Transverse colon (tissue), 4 donors: ENCODE measurements at places on chromosomes 4 and X. TPM values are rescaled to one million over a fixed set of nuclear protein-coding genes. Genes with fewer than 3 reads are reported as not detected.
A peak's percentile ranks its signal among the peaks of the same experiment; 100 is the strongest.

- no peak for DNase-seq
These were observed 1753.2 kb upstream of the PCDH7 start for GRCh38 chr4:28966982-28967381.

SORCS2 gene
- total RNA-seq = 0.48 TPM

GRCh38 chr4:121991968-121992367 lies 40.1 kb upstream of the TRPC3 start:
- DNase-seq = no peak

OCRL gene
- 19.5 TPM for total RNA-seq

IBSP gene
- total RNA-seq = not detected

DACH2 gene
- total RNA-seq = not detected

TRIM60 gene
- not detected for total RNA-seq

HMGN5 gene
- 3.0 TPM for total RNA-seq

GRCh38 chrX:118345045-118345463 lies 852 bp upstream of the WDR44 start:
- no peak for DNase-seq

DNA sequence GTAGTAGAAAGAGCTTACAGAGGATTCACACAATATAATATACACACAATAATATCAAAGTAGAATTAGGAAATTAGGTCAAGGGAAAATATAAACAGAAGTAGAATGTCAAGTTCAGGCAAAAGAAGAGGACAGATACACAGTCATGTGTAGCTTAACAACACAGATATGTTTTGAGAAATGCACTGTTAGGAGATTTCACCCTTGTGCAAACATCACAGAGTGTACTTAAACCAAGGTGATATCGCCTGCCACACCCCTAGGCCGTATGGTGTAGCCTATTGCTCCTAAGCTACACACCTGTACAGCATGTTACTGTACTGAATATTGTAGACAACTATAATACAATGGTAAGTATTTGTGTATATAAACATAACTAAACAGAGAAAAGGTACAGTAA lies 110.0 kb upstream of the EDNRA start:
- peak; percentile 70 for DNase-seq

DNA sequence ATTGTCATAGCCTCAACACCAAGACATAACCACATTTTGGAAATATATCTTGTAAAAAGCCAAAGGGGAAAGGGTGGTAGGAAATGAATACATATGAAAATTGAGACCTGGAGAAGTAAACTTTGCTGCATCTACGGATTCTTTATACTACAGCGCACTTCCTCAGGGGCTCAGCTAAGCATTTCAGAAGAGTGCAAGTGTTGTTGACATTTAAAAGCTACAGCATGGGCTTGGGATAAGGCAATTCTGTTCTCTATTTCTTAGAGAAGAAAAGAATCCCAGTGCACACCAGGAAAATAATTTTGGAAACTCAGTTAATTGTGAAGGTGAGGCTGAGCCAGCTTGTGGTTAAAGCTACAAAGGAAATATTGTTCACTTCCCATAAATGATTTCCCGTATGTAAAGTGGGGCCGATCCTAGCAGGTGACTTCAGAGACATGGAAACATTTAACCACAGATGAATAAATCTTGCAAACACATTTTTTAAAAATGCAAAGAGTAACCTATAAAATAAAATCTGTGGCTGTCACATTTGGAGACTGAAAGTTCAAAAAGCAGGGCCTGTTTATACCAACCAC lies 12.6 kb upstream of the GBA3 start:
- DNase-seq = no peak

DNA sequence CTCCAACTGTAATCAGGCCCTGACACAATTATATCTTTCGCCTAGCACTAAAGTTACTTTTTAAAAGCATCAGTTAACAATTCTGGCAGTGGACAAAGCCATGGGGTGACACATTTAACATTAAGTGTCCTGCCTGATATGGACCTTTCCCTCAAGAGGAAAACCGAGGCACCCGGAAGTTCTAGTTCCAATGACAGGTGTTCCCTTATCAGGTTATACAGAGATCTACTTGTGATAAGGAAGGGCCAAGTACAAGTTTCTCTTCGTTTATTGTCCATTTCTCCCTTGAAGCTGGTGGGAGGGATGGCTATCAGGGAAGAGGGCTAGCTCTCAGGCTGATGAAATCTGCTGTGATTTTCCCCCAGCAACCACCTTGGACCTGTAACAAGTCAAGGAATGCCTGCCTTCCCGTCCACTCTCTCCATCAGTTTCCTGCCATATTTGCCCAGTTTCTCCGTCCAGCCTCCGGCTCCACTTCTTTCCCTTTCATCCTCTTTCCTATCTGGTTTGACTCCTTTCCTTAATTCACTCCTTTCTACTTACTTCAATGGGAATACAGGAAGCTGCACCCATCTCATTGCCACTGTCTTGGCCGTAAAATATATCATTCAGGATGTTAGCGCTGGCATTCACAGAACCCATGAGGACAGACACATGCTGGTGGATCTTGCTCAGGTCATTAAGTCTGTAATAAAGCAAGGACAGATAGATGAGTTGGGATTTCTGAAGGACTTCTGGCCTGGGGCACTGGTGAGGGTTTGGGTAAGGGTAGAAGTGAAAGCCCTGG lies 95.0 kb downstream of the DGKK start:
- peak; percentile 38 for DNase-seq

FHIP1A gene
- total RNA-seq = 44.8 TPM

DNA sequence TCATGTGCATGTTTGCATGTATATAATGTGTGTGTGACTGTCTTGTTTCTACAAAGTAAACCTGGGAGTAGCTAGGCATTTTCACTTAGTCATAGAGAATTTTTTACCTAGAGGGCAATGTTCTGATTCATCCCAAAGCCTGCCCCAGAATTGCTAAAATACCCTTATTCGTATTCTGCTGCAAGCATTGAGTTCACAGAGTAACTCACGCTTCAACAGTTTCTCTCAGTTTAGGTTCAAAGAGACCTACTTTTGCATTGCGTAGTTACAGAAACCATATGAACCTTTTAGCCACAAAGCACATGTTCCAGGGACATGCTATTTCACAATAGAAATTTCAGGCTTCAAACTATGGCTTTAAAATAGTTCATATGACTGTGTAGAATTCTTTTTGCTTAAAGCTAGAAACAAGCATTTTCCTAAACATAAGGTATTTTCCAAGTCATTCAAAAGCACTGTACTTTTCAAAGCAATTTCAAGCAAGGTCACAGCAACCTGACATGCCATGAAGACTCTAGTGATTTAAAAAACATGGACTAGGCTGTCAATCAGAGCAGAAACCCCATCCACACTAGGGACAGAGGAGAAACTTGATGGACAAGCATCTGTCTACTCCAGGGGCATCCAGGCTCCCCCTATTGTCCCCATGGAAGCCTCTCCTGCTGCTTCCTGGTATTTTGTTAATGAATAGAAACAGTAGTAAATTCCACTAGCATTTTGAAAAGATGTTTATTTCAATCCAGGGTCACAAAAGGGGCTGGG lies 81.5 kb upstream of the MAPK10 start:
- no peak for DNase-seq

RRH gene
- total RNA-seq = not detected

DTHD1 gene
- total RNA-seq = 0.68 TPM

GRCh38 chrX:121949041-121949760 lies 901.8 kb downstream of the GLUD2 start:
- no peak for DNase-seq

- no peak for DNase-seq
These were observed 460.7 kb upstream of the SMIM31 start for GRCh38 chr4:164293203-164293602.

- no peak for DNase-seq
These were observed 62.2 kb upstream of the TBC1D9 start for GRCh38 chr4:140818433-140818832.

DNA sequence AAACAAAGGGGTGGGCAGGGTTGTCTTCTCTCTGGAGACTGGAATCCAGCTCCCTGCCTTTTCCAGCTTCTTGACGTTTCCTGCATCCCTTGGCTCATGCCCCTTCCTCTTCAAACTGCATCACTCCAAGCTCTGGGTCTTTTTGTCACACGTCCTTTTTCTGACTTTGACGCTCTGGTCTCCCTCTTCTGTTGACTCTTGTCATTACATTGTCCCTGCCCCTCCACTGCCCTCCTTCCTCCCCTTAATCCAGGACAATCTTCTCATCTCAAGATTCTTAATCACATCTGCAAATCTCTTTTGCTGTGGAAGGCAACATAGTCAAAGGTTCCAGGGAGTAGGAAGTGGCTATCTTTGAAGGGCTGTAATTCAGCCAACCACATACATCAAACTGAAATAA lies 178.3 kb downstream of the TMA16 start:
- no peak for DNase-seq

GRCh38 chrX:49701933-49702332 lies 6.1 kb upstream of the PAGE1 start:
- DNase-seq = no peak

RTL9 gene
- not detected for total RNA-seq

DNA sequence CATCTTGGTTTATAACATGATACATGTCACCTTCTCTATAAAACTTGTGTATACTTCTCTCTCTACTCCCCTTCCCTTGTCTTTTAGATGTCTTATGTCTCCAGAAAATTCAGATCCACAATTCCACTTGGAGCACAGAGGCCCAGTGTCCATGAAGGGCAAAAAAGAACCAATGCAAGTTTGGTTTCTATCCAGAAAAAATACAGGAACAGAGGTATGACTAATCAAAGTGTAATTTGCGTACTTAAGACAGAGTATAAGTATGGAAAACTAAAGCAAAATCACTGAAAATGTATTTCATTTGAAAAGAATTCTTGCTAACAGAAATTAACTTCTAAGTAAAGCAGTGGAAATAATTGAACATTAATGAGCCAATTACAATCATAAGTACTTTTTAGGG lies 46.2 kb downstream of the GUCY1B1 start:
- DNase-seq = no peak

DNA sequence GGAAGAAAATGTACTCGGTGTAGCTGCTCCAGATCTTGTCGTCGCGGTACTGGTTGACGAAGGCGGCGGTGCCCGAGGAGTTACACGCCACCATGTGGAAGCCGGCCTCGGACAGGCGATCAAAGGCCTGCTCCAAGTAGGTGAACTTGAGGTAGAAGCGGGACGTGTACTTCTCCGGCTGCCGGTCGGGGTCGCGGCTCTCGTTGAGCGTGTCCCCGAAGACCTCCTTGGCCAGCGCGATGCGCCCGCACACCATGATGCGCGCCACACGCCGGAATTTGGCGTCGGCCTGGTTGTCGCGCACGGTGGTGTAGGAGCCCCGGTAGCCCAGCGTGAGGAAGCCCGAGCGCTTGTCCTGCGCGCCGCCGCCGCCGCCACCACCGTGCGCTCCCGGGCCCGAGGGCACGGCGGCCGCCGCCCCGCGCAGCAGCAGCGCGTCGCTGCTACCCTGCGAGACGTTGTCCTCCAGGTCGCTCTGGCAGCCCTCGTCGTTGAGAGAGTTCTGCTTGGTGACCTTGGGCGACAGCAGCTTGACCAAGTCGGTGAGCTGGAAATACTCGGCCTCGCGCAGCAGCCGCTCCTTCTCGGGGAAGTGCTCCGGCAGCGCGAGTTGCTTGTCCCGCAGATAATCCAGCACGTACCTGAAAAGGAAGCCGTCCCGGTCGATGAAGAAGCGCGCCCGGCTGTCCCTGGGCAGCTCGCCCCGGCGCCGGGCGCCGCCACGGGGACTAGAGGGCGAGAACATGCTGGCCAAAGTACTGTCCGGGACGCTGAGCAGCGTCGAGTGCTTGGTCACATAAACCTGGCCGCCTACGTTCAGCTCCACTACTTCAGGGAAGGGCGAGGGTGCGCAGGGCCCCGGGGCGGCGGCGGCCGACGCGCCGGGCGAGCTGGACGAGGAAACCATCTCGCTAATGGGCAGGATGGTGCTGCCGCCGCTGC lies 775 bp downstream of the KCTD8 start:
- DNase-seq = no peak

DNA sequence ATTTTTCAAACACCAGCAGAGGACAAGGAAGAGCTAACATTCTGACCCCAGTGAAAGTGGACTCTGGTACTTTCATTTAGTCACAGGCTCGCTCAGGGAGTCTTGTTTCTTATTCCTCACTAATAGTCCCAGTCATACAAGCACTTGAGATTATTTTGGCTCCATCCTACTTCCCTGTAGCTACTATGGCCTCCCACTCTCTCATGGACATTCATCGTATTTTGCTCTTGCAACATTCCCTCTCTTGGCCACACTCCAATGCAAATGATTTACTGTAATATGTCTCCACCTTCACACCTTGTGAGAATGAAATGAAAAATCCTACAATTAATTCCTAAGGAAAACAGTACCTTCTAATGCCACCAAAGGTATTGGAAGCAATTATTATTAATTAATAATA lies 21.3 kb downstream of the PLRG1 start:
- no peak for DNase-seq

GRCh38 chrX:88853925-88854324 lies 106.9 kb downstream of the CPXCR1 start:
- DNase-seq = no peak

- no peak for DNase-seq
These were observed 141.9 kb downstream of the THOC2 start for GRCh38 chrX:123590842-123591486.

SMIM10 gene
- total RNA-seq = 1.8 TPM

DNA sequence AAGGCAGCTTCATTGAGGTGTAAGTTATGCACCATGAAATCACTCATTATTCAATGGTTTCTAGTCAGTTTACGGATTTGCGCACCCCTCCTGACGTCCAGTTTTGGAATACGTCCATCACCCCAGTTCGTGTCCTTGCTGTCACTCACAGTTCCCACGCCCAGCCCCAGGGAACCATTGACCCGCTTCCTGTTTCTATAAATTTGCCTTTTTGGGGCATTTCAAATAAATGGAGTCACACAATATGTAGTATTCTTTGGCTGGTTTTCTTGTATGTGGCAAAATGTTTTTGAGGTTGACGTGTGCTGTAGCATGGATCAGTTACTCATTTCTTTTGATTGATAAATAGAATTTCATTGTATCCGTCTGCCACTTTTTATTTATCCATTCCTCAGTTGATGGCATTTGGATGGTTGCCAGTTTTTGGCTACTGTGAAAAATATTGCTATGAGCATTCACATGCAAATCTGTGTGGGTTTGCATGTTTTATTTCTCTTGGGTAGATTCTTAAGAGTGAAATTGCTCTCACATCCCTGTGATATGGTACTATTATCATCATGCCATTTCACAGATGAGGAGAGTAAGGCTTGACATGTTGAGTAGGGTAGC lies 18.4 kb upstream of the SORCS2 start:
- DNase-seq = no peak

ZFP92 gene
- total RNA-seq = 0.64 TPM

- DNase-seq = no peak
These were observed 61.2 kb upstream of the TSPAN7 start for GRCh38 chrX:38500141-38500540.

GRCh38 chrX:21875013-21875412 lies 19.2 kb downstream of the YY2 start:
- DNase-seq = no peak

- DNase-seq = no peak
These were observed 395.5 kb downstream of the ARHGAP24 start for GRCh38 chr4:85870298-85871083.

GRCh38 chr4:54073271-54073880 lies 9.0 kb upstream of the CHIC2 start:
- no peak for DNase-seq

FRMPD4 gene
- not detected for total RNA-seq

CDS1 gene
- total RNA-seq = 37.3 TPM

- no peak for DNase-seq
These were observed 61.3 kb upstream of the NFKB1 start for GRCh38 chr4:102439812-102440211.

NAA11 gene
- not detected for total RNA-seq

- DNase-seq = no peak
These were observed 793 bp downstream of the GRIA3 start for GRCh38 chrX:123184866-123185276.

GRCh38 chrX:53246231-53246630 lies 21.2 kb upstream of the KDM5C start:
- no peak for DNase-seq

ADH6 gene
- 2.6 TPM for total RNA-seq
